Activated T-cell treated with anti-CD3 and anti-CD28 coated beads, Interleukin-2, amount 50 U/mL, for 1 hour (primary cell): ENCODE measurements at places on chromosomes 3 and 15.
A peak's percentile ranks its signal among the peaks of the same experiment; 100 is the strongest.

DNA sequence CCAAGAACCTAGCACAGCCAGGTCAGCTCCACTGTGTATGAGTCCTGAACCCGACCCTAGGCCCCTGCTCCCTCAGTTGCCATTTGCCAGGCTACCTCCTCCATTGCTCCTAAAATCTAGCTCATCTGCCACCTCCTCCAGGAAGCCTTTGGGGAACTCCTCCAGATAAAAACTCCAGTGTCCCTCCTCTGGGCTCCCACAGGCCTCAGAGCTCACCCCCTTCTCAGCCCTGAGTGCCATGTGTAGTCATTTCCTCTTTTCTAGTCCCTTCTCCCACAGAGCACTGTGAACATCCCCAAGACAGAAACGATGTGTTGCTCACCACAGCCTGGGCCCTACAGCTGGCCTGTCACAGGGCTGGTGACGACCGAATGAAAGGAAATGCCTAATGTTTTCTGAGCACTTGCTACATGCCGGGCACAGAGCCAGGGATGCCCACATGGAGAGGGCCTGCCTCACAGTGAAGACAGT, 61.0 kb downstream of the IQSEC1 start:
- peak; percentile 59 for DNase-seq

GRCh38 chr15:77649610-77650009, 16.9 kb upstream of the LINGO1 start:
- no peak for DNase-seq

DNA sequence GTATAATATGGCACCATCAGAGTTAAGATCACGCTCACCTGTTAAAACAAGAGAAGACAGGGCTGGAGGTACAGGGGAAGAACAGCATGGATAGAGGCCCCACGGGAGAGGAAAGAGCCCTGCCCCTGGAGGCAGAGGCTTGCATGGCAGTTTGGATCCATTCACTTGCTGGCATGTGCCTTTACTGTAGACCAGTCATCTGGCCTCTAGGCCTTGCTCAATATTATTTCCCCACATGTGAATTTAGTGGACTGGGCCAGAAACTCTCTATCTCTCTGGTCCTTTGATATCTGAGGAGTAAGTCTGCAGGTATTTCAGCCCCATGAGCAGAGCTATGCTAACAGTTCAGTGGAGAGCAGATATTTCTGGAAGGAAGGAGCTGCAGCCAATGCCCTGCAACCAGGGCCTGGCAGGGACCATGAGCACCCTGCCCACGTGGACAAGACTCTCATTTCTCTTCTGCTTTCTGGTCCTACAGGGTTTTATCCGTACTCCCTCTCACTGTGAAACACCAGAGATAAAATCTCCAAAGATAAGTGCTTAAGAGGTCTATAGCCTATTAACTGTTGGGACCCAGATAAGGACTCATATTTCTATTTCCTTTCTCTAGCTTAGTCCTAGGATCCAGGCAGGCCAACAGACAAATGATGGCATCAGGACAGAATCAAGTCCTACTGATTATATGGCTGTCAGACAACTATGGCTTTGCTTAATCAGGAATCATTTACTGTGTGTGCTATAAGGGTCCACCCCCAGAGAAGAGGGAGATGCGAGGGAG, 65.0 kb downstream of the CLDN11 start:
- DNase-seq = no peak

DNA sequence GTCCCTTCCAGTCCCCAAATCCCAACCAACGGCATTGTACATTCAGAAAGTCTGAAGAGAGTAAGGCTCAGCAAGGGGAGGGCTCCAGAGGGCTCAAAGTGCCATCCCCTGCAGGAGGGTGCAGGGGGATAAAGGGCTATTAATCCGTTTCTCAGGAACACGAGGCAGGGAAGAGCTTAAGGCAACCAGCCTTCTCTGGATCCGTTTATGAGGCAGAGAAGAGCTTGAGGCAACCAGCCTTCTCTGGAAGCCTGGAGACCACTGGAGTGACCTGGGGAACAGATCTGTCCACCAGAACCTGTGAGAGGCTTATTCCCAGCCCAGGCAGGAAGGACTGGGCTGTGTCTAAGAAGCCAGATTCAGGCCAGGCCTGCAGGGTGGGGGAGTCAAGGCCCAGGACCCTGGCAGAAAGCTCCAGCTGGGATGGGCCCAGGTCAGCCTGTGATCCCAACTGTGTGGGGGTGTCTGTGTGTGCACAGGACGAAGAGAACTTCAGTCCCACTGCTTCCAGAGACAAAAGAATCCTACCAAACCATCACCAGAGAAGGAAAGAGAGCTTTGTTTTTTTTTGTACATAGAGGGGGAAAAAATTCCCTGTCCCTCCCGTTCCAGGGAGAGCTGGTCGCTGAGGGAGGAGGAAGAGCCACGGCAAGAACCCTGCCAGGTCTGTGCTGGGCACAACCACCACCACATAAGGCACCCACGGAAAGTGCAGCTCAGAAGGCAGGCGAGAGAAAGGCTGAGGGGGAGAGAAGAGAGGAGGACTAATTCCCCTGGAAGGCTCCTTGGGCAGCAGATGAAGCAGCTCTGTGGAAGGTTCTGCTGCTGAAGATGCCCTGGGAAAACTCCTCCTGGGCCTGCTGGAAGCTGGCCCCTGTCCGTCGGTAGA, 1.6 kb upstream of the ULK3 start:
- DNase-seq = no peak

DNA sequence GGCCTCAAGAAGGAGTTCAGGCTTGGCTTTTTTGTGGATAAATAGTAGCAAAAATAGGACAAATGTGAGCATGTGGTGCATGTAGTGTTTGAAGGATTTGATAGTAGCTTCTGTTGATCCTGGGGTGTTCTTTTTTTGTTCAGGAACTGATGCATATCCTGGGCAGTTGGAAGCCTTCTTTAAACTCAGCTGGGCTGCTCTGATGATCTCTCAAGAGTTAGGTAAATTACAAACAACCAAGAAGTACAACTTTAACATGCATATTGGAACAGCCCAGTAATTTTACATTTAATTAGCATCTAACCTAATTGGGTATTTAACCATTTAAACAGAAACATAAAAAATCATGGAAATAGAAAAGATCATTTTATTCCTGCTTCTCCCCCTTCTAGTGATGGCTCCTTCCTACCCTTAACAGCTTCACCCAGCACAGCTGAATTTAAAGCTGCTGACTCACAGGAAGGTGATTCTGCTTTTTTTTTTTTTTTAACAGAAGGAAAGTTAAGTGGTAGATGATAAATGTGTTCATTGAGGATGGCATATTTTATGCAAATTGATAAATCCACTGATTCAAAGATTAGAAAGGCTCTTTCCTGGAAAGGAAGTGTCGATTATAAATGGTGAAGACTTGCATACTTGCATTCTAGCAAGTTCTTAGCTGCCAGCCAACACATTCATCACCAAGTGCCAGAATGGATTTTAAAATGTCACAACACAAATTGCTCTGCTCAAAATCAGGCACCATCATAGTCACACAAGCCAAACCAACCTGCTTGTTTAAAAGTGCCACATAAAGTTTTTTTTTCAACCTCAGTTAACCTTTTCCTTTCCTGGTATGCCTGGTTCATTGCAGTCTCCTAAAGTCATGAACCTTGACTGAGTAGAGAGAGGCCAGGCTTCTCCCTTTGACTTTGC, 20.0 kb downstream of the SLC35G2 start:
- no peak for DNase-seq

GRCh38 chr3:107938143-107938542, 152.7 kb downstream of the CD47 start:
- no peak for DNase-seq
